ENCODE measurements at places on chromosomes 6 and 20.

DNA sequence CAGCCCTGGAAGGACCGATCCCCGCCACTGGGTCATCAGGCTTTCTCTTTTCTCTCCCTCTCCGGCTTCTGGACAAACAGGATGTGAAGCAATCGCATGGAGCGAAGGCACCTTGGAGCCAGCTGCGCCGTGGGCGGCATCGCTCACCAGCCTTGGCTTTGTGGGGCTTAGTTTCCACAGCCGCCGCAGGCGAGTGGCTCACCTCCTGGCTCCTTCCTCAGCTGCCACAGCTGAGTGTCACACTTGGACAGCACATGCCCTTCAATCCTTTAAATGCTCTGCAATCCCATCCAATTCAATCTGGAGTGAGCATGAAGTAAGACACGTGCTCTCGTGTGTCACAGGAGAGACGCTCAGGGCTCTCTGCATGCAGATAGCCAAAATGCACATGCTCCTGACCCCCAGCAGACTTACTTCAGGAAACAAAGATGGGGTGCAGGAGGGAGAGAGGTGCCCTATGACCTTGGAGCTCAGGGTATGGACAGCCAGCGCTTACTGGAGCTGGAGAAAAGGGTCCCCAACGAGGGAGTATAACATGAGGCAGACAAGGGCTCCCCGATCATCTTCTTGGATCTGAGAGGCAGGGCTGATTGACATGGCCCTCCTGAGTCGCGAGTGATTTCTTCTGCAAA, 70.9 kb downstream of the BMP7 start:
- DNase-seq: no peak

DNA sequence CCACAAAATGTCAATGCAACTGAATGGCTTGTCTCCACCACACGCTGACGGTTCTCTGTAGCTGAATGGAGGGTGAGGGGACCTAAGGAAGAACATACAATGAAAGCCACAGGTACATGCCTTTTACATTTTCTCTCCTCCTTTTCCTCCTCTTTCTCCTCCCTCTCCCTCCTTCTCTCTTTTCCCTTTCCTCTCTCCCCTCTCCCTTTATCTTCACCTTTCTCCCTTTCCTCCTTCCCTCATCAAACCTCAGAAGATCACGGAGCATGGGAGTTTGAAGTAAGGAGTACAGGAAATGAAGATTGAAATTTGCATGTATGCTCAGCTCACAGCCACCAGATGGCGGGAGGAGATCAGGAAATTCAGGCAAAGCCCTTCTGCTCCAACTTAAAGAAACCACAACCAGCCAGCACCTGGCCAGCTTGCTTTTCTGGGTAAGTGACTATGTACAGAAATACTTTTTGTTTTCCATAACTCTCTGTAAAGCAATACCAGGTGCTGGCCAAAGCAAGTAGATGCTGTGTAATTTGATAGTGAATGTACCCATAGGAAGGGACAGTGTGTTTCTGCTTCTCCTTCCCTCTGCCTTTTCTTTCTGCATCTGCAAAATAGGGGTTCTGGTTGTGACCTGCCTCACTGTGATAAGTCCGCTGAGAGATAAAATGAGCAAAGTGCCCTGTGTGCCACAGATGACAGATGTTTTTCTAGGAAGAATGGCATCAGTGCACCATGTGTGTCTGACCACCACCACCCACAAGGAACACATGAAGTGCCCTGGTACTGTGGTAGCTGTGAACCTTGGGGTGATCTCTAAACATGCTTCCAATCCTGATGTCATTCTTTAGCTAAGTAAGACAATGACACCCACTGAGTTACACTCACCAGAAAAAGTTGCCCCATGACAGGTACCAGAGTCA, 18.6 kb upstream of the FOXO3 start:
- peak; percentile 67 for DNase-seq

- no peak for DNase-seq
Observed at GRCh38 chr6:158611541-158612370, 32.8 kb downstream of the DYNLT1 start.

- peak; percentile 61 for DNase-seq
Observed at GRCh38 chr6:110178626-110179405, 654 bp downstream of the WASF1 start.

- no peak for DNase-seq
Observed at GRCh38 chr20:45888681-45889080, 1.3 kb upstream of the SPATA25 start.

- no peak for DNase-seq
Observed at GRCh38 chr6:159602431-159603041, 90.5 kb downstream of the SOD2 start.

- DNase-seq: no peak
Observed at GRCh38 chr6:37204014-37204751, 34.2 kb downstream of the PIM1 start.

GRCh38 chr6:167951781-167952511, 45.5 kb upstream of the KIF25 start:
- no peak for DNase-seq

DNA sequence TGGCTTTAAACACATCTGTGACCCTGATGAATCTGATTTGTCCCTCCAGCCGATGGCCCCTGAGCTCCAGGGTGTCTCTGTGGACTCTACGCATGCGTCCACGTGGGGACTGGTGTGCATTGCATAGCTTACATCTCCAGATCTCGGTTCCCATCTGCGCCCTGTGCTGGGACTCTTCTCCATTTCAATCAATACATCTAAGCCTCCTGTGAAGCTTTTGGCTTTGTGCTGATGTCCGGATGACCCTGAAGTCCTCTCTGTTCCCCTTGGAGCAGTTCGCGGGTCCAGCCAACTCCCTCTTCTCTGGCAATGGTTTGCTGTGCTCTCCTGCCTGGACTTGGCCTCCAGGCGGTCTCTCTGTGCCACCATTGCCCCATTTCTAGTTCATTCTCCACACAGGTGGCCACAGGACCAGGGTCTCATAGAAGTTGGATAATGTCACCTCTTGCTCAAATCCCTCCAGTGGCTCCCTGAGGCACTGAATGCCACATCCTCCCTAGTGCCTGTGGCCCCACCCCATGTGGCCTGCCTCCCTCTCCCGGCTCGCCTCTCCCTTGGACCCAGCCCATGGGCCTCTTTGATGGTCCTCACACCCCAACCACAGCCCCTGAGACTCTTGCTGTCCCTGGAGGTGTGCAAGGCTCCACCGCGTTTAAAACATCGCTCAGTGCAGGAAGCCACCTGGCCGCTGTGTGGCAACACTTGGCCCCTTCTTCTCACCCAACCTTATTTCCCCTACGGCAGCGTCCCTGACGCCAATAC, 155.4 kb downstream of the SYCP2 start:
- no peak for DNase-seq

- DNase-seq: no peak
Observed at GRCh38 chr6:138157986-138158638, 3.6 kb upstream of the ARFGEF3 start.

DNA sequence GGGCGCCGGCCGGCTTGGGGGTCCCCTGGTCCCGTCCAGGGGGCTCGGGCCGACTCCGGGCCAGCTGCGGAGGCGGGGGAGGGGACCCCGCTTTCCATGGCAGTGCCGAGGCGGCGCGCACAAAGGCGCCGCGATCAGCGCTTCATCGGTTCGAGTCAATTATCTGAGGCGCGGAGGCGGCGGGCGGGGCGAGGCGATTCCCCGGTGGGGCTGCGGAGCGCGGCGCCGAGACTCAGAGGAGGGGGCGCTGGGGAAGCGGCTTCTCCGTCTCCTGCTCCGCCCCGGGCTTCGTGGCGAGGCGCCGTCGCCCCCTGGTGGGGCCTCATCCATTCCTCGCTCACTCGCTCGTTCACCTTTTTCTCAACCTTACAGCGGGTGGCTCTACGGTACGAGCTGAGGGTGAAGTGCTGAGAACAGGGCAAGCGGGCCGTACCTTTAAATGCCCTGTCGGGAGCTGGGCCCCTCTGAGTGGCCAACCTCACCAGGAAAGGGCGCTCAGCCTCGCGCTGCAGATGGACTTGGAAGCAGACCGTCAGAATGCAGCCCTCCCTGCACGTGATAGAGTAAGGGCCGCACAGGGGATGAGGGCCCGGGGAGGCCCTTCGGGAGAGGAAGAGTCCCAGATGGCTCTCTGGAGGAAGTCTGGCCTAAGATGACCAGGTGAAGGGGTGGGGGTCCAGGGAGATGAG, 39.9 kb downstream of the SLC52A3 start:
- DNase-seq: peak; percentile 75

GRCh38 chr6:160031871-160032270, 63.0 kb downstream of the IGF2R start:
- no peak for DNase-seq

- DNase-seq: no peak
Observed at GRCh38 chr6:81766482-81767069, 14.1 kb upstream of the TENT5A start.

DNA sequence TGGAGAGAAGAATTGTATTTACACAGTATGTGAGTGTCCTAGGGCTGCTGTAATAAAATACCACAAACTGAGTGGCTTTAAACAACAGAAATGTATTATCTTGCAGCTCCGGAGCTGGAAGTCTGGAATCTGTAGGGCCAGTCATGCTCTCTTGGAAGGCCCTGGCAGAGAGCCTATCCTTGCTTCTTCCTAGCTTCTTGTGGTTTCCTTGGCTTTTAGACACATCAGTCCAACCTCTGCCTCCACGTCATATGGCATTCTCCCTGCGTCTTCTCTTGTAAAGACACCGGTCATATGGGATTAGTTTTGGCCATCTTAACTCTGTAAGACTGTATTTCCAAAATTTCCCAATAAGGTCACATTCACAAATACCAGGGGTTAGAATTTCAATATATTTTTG, 10.8 kb downstream of the FNDC1 start:
- no peak for DNase-seq

GRCh38 chr20:1994627-1995026, 769 bp upstream of the PDYN start:
- DNase-seq: no peak

- DNase-seq: no peak
Observed at GRCh38 chr6:54102238-54102637, 9.0 kb upstream of the MLIP start.

DNA sequence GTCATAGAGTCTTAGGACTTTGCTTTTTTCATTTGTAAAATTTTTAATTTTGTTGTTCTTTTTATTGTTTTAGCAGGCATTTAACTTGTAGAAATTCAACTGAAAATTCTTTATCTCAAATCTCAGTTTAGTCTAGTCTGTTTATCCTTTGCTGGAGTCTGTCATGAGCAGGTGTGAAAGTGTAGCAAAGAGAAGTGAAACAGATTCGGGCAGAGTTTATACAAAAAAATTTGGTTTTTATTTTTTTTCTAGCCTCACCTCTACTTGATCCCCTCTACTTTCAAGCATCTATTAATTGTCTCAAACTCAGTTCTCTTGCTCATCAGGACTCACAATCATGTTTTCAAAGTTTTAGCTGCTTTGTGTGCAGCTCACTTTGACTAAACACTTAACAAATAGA, 655.2 kb downstream of the HDGFL1 start:
- DNase-seq: no peak

DNA sequence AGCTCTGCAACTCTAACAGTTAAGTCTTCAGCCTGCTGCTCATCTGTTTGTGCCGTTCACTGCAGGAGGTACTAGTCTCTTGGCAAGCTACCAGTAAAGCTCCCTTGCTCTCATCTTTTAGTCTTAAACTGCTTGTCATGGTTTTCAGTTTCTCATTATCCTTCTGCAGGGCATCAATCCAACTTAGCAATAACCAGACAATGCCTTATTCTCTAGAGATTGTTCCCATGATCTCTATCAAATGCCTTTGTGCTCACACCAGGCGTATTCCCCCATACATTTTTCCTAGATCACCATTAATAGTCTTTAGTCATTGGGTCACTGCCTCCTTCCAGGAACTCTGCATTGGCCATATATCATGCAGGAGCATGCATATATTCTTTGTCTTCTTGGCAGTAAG, 171.3 kb downstream of the GRM1 start:
- DNase-seq: no peak

DNA sequence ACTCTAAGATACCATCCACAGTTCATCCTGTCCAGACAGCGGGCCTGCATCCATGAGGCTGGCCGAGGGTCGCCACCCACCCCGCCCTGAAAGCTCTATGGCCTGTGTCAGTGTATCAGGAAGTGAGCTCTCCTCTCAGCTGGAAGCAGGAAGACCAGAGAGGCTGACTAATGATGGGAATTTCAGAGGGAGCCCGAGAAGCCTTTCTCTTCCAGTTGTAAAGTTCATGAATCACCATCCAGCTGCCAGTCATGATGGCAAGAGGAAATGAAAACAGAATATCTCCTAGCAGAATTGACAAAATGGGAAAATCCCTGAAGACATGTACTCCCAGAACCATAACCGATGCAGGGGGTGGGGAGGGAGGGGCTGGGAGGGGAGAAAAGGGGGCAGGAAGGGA, 109.6 kb upstream of the RPS6KA2 start:
- no peak for DNase-seq

DNA sequence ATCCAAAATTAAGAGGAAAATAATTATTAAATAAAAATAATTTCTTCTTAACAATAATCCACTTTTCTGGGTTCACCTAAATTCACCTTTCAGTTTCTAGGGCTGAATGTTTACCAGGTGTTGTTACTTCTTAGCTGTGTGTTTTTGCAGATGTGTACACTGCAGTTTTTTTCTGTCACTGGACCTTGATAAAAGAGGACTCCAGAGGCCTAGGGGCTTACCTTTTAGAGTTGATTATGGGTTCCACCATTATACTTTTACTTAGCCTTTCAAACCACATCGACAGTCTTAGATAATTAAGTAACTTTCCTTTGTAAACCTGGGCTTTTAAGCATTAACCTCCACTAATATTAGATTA, 766.5 kb downstream of the BCKDHB start:
- no peak for DNase-seq

- DNase-seq: no peak
Observed at GRCh38 chr6:79101164-79101563, 23.1 kb upstream of the PHIP start.

- DNase-seq: no peak
Observed at GRCh38 chr6:43962458-43962857, 164.8 kb downstream of the MRPL14 start.

DNA sequence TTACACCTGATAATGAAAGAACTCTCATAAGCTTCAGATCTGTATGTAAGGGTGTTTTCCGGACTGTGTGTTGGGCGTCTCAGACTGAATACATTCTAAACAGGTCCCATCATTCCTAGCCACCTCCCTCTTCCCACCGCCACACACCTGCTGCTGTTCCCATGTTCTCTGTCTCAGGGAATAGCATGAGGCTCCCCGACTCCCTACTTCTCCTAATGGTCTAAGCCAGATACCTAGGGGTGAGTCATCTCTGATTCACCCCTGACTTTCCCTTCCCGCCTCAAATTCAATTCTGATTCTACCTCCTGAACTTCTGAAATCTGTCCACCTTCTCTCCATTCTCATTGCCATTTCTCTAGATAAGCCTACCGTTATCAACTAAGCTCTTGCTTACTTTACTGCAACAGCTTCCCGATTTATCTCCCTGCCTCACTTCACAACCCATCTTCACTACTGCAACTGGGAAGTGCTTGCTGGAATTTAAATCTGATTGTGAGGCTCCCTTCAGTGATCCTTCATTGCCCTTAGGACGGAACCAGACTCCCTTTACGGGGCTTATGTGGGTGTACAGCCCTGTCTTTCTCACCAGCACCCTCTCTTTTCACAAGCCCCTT, 1.6 kb downstream of the TMEM14A start:
- DNase-seq: no peak

Data from stimulated activated CD8-positive, alpha-beta memory T cell treated with anti-CD3 and anti-CD28 coated beads, Interleukin-4, amount 100 ng/mL, for 48 hours (primary cell).